ENCODE measurements at places on chromosomes 3 and 15.

DNA sequence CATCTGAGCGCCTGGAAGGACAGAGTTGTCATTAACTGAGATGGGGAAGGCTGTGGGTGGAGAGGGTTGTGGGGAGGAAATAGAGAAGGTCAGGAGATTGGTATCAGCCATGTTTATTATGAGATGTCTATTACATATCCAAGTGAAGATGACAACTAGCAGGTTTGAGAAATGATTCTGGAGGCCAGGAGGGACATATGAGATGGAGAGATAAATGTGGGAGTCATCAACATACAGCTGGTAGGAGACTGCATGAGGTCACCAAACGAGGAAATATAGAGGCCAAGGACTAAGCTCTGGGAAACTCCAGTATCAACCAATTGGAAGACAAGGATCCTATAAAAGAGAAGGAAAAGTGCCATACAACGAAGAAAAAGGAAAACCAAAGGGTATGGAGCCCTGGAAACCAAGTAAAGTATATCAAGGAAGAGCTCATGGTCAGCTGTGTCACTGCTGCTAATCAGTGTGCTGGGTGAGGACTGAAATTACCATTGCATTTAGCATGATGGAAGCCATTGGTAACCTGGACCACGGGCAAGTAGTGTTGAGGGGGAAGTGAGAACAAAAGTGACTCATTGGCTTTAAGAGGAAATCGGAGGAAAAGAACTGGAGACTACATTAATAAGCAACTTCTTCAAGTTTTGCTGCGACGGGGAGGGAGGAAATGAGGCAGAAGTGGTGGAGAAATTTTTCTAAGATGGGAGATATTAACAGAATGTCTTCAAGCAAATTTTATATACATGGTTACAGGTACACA lies 14.0 kb upstream of the UACA start:
- peak; percentile 28 for ATAC-seq

GRCh38 chr3:128316481-128316891 lies 150.2 kb downstream of the DNAJB8 start:
- ATAC-seq = peak; percentile 69

DNA sequence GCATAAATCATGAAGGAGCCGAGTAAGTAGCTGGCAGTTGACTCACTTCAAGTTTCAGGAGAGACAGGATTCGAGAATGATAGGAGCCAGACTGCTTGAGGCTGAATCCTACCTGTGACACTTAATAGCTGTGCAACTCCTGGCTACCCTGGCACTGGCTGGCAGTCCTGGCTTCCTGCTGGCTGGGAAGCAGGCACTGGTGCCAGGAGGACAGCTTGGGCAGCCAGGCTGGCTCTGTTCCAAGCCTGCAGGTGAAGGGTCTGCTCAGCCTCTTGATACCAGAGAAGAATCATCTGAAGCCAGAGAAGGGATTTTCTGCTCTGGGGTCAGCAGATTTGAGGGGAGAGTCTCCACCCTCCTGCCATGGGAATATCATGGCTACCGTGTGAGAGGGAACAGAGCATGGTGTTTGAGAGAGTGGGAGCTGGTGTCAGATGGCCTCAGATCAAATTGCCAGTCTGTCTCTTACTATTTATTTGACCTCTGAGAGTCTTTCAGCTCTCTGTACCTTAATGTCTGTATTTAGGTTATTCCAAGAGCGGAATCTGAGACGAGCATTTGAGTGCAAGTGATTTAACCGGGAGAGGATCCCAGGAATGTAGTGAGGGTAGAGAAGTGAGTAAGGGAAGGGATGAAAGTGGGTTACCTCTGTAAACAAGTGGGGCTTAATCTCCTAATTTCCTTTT lies 4.4 kb upstream of the XIRP1 start:
- no peak for ATAC-seq

GRCh38 chr15:34754674-34755418 lies at the start of gene GJD2:
Gene GJD2 (minus strand): TSS chr15:34754998. CDS start chr15:34754488, 510 bp downstream.
- ATAC-seq = peak; percentile 86

GRCh38 chr3:120424976-120425570 lies 25.7 kb downstream of the FSTL1 start:
- no peak for ATAC-seq

GRCh38 chr15:69656271-69657030 lies 203.8 kb downstream of the RPLP1 start:
- no peak for ATAC-seq

DNA sequence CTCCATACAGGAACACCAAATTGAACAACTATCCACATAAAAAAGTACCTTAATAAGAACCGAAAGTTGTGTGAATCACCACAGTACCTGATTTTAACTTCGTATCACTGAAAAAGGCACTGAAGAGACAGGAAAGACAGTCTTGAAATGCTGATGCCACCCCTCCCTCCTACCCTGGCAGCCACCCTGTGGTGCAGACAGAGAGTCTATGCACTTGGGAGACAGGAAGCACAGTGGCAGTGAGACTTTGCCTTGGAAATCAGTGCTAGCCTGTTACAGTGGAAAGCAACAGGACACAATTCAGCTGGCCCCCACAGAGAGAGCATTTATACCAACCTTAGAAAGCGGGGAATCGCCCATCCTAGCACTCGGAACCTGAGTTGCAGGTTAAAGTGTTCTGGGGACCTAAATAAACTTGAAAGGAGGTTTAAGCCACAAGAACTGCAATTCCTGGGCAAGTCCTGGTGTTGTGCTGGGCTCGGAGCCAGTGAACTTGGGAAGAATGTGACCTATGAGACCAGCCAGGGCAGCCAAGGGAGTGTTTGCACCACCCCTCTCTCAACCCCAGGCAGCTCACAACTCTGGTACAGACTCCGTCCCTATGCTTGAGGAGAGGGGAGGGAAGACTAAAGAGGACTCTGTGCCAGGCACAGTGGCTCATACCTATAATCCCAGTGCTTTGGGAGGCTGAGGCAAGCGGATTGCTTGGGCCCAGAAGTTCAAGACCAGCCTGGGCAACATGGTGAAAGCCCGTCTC lies 240.1 kb downstream of the ISL2 start:
- ATAC-seq = no peak

GRCh38 chr15:63291507-63291906 lies 14.1 kb downstream of the APH1B start:
- no peak for ATAC-seq

DNA sequence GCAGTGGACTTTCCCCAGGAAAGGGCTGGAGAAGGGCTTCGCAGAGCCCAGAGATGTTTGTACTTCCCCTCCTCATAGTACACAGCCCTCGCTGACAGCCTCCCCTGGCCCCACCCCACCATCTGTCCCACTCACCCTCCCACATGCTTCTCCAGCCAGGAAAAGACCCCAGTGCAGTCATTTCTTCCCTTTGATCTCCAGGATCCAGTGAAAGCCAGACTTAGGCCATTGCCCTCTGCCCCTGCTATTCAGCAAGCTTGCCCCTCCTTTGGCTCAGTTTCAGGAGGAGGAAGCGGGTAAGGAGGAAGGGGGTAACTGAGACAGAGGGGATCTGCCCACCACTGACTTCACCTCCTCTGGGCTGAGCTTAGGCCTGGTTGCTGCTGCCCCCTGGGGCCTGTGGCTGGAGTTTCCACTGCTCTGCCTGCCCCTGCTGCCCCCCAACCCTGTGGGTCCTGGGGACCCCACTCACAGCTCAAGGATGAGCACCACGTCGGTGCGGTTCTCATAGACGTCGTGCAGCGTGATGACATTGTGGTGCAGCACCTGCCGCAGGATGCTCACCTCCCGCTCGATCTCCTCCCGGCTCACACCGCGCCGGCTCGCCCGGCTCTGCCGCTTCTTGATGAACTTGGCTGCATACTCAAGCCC lies 63.1 kb downstream of the DAPK2 start:
- ATAC-seq = no peak

- no peak for ATAC-seq
Observed at GRCh38 chr3:16365491-16366128, 100.6 kb downstream of the OXNAD1 start.

GRCh38 chr15:51312166-51313073 lies 26.0 kb downstream of the CYP19A1 start:
- ATAC-seq = peak; percentile 93

- ATAC-seq = no peak
Observed at GRCh38 chr3:99761415-99762165, 56.1 kb upstream of the CMSS1 start.

- no peak for ATAC-seq
Observed at GRCh38 chr3:71780430-71780829, 4.5 kb downstream of the PROK2 start.

DNA sequence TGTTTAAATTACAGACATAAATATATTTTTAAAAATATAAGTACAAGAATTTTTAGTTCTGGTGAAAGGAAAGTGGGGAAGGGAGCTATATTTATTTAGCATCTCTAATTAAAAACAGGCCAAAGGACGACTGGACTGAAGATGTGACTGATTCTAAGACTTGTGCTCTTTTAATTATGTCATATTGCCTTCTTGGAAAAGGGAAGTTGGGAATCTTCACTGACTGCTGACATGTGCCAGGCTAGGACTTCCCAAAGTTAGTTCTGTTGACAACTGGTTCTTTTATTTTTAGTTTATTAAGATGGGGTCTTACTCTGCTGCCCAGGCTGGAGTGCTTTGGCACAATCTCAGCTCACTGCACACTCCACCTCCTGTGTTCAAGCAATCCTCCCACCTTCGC lies 13.5 kb downstream of the CNOT10 start:
- no peak for ATAC-seq

DNA sequence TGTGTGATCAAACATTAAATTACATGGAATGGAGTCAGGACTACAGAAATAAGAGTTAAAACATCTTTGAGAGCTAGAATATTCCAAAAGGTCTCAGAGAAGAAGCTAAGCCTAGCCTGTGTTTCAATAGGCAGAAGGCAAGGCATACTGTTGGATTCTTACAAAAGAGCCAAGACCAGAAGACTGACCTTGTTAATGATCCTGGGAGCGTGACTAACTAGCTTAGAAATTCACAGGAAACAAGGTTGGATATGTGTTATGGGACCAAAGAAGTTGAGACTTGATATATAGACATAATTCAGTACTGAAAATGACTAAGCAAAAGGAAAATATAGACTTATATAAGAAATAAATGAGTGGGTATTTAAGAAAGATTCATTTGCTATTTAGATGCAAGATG lies 50.1 kb downstream of the FEZF2 start:
- ATAC-seq = no peak

DNA sequence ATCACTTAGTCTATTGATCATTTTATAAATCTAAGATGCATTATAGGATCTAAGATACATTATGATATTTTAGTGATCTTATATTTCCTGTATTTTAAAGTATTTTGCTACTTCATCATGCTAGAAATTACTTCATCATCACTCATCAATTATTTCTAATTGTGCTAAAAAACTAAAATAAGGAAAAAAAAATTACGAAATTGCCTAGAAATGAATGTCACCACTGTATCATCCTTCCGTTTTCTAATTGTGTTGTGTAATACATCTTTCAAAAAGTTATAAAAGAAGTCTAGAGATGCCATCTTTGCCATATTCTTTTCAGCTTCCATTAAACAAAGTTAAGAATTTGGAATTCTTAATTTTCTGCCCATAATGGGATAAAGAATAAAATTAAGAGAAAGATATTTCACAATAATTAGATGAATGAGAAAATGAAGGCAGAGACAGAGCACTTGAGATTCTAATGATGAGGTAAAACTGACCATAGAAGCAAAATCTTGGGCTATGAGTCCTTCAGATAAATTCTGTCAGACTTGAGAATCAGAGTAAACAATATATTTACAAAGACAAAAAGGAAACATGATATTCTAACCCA lies 48.8 kb downstream of the ALDH1A2 start:
- no peak for ATAC-seq

GRCh38 chr3:141796081-141796888 lies 33.1 kb downstream of the GRK7 start:
- peak; percentile 65 for ATAC-seq

DNA sequence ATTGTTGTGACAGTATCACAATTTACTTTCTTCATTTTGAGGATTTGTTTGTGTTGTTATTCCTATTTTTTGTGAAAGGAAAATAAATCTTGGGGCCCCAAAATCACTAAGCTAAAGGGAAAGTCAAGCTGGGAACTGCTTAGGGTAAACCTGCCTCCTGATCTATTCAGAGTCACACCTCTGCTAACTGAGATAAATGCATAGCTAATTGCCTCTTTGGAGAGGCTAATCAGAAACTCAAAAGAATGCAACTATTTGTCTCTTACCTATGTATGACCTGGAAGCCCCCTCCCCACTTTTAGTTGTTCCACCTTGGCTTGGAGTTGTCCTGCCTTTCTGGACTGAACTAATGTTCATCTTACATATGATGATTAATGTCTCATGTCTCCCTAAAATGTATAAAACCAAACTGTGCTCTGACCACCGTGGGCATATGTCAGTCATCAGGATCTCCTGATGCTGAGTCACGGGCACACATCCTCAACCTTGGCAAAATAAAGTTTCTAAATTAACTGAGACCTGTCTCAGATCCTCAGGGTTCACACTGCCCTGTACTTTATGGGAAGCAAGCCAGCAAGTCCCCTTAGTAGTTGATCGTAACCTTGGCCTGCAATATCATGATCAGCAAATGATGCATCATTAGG lies 523.2 kb upstream of the GOLIM4 start:
- ATAC-seq = no peak

DNA sequence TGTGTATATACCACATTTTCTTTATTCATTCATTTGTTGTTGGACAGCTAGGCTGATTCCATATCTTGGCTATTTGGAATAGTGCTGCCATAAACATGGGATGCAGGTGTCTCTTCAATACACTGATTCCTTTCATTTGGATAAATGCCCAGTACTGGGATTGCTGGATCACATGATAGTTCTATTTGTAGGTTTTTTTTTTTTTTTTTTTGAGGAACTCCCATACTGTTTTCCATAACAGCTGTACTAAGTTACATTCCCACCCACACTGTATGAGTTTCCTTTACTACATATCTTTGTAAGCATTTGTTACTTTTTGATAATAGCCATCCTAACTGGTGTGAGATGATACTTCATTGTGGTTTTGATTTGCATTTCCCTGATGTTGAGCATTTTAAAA lies 437.7 kb downstream of the DIPK2A start:
- ATAC-seq = no peak

GRCh38 chr15:50959717-50960116 lies 51.2 kb downstream of the AP4E1 start:
- no peak for ATAC-seq

DNA sequence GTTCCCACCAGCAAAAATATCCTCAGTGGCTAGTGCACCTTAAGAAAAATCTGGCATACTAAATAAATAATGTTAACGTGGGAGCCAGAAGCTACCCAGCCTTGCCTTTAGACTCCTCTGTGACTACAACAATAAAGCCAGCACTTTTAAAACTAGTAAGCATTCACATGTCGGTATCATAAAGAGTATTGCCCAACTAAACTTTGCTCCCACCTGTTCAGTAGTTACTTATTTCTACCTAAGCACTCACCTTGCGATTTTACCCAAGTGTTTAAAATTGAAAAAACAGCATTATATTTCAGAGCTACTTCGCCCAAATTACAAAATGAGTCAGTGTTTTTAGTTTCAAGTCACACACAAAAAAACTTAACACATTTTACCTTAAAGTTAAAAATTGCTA lies 12.8 kb downstream of the ALDH1L1 start:
- ATAC-seq = no peak

GRCh38 chr3:93906245-93906644 lies 67.5 kb downstream of the PROS1 start:
- ATAC-seq = no peak

- peak; percentile 65 for ATAC-seq
Observed at GRCh38 chr15:92617549-92618520, 37.7 kb downstream of the FAM174B start.

All from motor neuron (in vitro differentiated cells).